ENCODE measurements at places on chromosomes 12 and 14.

DNA sequence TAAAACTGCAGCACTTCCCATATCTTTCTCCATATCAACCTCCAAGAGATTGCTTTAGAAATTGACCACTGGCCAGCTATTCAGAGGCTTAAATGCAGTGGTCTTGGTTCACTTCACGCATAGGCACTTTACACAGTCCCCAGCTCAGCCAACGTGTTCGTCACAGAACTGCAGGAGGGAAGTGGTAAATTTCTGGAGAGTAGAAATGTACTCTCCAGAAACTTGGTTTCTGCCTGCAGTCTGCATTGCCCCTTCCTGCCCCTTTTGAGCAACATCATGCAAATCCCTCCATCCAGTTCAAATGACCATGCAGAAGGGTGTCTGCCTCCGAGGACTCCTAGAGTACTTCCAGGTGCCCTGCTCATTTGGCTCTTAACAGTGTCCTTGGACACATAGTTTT is 42.7 kb upstream of the NEDD1 start:
- DNase-seq: no peak

- DNase-seq: no peak
These were observed 1.7 kb downstream of the TUBA1A start for GRCh38 chr12:49187184-49187583.

DNA sequence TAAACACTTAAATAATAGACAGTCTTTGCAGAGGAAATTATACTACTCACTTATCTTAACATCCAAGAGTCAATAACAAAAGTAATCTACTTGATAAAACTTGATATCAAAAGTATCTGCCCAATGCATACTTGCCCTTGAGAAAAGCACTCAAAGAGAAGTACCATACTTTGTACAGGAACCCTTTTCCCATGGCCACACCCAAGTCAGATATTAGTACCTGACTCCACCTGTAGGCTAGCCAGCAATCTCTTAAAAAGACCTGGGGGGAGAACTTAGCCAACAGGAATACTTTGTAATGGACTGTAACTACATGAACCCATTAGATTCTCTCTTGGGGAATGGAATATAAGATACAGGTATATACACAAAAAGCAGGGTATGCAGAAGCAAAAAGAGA is 99.6 kb upstream of the HECTD1 start:
- no peak for DNase-seq

- DNase-seq: peak; percentile 97
These were observed at the start of gene SDR39U1 for GRCh38 chr14:24442240-24443052. Gene SDR39U1 (minus strand): TSS chr14:24442776. CDS start chr14:24442769, 7 bp downstream.
